M059J (cell line): ENCODE measurements at places on chromosomes 2 and 18. TPM values are rescaled to one million over a fixed set of nuclear protein-coding genes. Genes with fewer than 3 reads are reported as not detected.
A peak's percentile ranks its signal among the peaks of the same experiment; 100 is the strongest.

Gene PDE1A
- total RNA-seq: 3.7 and 4.8 TPM in 2 replicates

Gene SERPINB4
- 0.05 TPM in 1 of 2 replicates, not detected in the other for total RNA-seq

Gene POU3F3
- 1.0 and 1.2 TPM in 2 replicates for total RNA-seq

GRCh38 chr2:239910404-239910803, 114.7 kb downstream of the NDUFA10 start:
- no peak for DNase-seq

GRCh38 chr18:62480927-62481326, 41.9 kb upstream of the ZCCHC2 start:
- DNase-seq: no peak

GRCh38 chr2:176979981-176980710, 232.4 kb upstream of the HNRNPA3 start:
- no peak for DNase-seq

Gene USP40
- total RNA-seq: 11.8 and 21.2 TPM in 2 replicates

DNA sequence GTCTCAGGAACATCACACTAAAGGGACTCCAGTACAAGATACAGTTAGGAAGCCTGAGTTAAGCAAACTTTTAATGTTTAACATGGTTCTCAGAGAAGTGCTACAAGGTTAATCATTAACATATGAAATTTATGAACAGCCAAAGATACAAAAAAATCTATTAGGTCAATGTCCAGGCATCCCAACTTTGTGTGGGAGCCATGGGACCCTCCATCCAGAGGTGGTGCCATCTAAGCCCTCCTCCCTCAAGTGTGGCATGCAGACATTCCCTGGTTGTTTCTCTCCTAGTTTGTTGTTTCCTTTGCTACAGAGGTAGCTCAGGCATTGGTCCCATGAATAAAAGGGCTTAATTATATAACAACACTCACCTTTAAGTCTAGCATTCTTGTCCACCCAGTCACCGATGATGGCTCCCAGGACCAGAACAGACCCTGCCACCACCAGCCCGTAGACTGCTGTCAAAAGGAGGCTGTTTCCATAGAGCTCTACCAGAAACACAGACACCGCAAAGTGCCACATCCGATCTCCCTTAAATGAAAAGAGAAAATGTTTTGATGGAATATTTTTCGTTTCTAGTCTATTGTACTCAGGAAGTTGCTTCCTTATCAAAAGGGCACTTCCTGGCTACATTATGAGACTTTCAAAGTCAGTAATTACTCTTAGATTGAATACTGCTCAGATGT, 5.7 kb downstream of the SLC40A1 start:
- no peak for DNase-seq

Gene LRRC30
- not detected in 2 replicates for total RNA-seq

Gene ESPNL
- total RNA-seq: not detected in 2 replicates

GRCh38 chr2:68767031-68767961, 32.7 kb downstream of the ARHGAP25 start:
- DNase-seq: no peak

Gene DSG3
- total RNA-seq: not detected in 2 replicates

Gene CXCR1
- not detected in 2 replicates for total RNA-seq

DNA sequence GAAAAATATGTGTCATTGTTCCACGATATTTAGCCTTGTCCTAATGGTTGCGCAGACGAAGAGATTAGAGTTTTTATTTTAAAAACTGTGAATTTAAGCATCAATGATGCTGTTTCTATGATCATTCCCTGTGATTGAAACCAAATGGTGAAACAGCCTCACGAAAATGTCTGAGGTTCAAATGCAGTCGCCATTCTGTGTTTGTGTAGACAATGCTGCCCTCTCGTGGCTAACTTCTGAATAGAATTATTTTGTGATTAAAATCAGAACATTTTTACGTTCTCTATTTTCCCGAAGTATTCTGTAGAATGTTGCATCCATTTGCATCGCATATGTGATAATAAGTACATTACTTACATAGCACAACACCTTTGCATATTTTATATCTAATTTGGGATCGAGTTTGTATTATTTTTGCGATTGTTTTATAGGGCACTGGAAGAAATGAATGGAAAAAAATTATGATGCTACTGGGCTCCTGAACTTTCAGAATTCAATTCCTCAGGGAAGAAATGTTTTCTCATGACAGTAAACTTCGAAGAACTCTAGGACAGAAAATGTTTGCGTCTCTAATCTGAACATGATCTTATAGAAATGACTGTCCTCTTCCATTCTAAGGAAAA, 54.8 kb upstream of the CREB1 start:
- DNase-seq: peak; percentile 52

GRCh38 chr2:98771264-98771663, 40.3 kb upstream of the MGAT4A start:
- no peak for DNase-seq

- no peak for DNase-seq
Measured at GRCh38 chr18:9174302-9174701, 37.7 kb downstream of the ANKRD12 start.

DNA sequence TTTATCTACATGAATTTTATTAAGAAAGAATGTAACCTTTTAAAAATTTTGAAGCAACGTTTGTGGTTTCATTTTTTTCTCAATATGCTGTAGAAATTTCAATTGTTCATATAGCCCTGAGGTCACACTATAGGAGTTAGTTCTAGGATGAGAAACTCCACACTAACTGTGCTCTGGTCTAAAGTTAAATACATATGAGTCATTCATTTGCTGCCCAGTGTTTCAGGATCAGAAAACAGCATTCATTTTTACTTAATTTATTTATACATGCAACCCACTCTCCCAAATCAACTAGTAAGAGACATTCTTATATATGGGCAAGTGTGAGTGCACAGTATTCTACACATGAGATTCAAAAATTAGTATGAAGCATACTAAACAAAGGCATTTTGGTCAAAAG, 137.9 kb downstream of the DOCK10 start:
- peak; percentile 31 for DNase-seq

- no peak for DNase-seq
Measured at GRCh38 chr2:231176066-231176465, 22.4 kb upstream of the ARMC9 start.

Gene SIX3
- not detected in 2 replicates for total RNA-seq

Gene NYAP2
- 1.5 and 2.3 TPM in 2 replicates for total RNA-seq

DNA sequence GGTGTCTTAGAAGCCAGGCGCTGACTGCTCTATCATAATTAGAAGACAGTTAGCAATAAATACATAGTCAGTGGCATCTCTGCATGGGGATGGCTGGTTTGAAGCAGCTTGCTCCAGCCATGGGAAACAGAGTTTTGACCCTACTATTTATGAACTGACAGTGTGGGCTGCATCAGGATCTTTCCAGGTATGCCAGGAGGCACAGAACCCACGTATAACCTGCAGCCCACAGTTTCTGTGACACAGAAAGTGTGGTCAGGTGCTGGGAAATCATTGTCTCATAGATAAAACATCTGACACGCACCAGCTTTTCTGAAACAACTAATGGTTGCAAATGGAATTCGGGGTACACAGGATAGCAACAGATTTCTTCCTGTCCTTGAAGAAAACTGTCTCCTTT, 34.7 kb downstream of the INPP4A start:
- DNase-seq: peak; percentile 24

DNA sequence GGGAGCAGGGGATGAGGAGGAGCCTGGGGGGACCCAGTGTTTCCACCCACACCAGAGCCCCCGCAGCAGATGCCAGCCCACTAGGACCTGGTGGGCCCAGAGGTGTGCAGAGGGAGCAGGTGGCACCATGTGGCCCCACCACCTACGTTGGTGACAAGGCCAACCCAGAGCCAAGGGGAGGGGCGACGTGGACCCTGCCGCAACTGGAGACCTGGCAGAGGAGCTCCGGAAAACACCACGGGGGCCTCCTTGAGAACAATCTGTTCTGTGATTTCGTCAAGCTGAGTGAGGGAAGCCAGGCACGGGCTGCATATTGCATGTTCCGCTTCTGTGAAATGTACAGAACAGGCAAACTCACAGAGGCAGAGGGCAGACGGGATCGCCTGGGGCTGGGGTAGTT, 49.1 kb upstream of the GPC1 start:
- no peak for DNase-seq

Gene LHCGR
- not detected in 2 replicates for total RNA-seq

- no peak for DNase-seq
Measured at GRCh38 chr2:159944874-159945273, 117.5 kb downstream of the PLA2R1 start.

- peak; percentile 20 for DNase-seq
Measured at GRCh38 chr18:22174341-22175145, 5.2 kb downstream of the GATA6 start.

Gene DCDC2C
- total RNA-seq: not detected in 2 replicates

Gene B3GNT2
- total RNA-seq: 31.0 and 36.9 TPM in 2 replicates

Gene ARL5A
- total RNA-seq: 21.1 and 60.4 TPM in 2 replicates

Gene ASPRV1
- 0.15 and 0.49 TPM in 2 replicates for total RNA-seq

DNA sequence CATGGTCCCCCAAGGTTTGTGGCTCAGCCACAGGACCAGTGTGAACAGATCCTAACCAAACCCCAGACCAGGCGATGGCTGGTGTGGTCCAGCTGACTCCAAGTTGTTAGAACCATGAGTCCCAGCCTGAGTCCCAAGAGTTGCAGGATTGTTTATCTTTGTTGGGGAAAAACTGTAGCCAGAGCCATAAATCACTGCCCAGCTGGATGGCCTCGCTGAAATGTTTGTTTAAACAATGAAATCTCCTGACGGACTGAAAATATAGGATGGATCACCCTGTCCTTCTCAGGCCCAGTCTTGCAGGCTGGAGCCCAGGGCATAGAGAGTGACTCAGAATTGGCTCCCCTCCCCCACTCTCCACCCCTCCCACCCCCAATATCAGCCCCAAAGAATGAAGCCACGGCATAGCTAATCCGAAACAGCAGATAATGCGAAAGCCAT, 36.4 kb downstream of the PKDCC start:
- DNase-seq: peak; percentile 93

DNA sequence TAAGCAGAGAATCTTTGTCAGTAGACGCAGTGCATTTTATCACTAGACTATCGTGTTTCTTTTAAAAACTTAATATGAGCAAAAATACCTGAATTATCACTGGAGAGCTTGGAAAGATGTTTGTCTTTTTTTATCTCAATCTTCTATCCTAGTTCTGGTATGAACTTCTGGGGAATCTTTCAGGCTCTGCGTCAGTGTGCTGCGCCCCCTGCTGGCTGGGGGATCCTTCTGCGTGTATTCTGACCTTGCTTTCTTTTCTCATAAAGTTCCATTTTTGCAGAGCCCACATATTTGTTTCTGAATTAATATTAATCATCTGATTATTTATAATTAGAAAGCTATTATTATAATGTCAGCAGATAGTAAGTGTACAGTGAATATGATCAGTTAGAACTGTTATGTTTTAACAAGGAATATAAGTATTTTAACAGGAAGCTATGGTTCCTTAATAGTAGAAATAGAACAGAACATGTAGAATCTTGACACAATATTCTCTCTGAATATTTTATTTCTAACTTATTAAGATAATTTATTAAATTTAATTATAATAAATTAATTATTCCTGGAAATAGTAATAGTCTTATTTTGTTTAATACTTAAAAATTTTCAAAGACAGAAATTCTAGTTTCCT, 945.0 kb upstream of the CRIM1 start:
- peak; percentile 30 for DNase-seq

DNA sequence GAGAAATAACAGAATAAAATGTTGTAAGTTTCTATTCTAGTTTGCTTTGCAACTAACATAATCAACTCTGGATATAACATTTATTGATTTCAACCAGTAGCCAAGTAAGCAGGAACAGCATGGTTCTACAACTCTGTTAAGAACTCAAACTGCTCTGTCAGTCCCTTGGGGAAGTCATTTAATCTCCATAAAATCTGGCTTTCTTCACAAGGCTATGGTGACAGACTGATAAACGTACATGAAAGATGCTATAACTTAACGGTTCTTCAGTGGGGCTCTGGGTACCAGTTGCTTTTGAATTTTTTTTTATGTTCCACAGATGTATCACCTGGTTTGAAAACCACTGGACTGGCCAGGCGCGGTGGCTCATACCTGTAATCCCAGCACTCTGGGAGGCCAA, 10.3 kb downstream of the PSME4 start:
- DNase-seq: no peak

DNA sequence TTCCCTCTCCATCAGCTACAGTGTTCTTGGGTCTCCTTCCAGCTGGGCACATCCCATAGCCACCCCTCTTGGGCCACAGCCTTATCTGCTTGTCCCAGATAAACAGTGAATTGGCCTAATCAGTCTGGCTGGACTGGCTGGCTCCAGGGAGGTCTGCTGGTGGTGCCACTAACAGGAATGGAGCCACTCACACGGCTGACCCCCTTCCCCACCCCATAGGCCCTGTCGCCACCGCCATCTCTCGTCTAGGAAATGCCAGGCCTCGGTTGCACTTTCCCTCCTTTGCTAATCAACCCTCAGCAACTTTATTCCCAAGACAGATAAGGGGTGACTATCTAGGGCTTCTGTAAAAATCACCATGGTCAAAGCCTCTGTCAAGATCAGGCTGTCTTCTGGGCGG, 23.0 kb upstream of the TNP1 start:
- DNase-seq: no peak

- no peak for DNase-seq
Measured at GRCh38 chr2:24877646-24878045, 42.4 kb downstream of the ADCY3 start.

Gene BCL11A
- total RNA-seq: under 0.01 TPM in 1 of 2 replicates, not detected in the other

Gene IL18RAP
- total RNA-seq: not detected in 2 replicates

Gene C1GALT1C1L
- 0.89 and 2.4 TPM in 2 replicates for total RNA-seq

Gene WNT6
- total RNA-seq: 0.05 and 0.39 TPM in 2 replicates

GRCh38 chr2:171347591-171348032, 86.2 kb downstream of the METTL8 start:
- DNase-seq: peak; percentile 97

DNA sequence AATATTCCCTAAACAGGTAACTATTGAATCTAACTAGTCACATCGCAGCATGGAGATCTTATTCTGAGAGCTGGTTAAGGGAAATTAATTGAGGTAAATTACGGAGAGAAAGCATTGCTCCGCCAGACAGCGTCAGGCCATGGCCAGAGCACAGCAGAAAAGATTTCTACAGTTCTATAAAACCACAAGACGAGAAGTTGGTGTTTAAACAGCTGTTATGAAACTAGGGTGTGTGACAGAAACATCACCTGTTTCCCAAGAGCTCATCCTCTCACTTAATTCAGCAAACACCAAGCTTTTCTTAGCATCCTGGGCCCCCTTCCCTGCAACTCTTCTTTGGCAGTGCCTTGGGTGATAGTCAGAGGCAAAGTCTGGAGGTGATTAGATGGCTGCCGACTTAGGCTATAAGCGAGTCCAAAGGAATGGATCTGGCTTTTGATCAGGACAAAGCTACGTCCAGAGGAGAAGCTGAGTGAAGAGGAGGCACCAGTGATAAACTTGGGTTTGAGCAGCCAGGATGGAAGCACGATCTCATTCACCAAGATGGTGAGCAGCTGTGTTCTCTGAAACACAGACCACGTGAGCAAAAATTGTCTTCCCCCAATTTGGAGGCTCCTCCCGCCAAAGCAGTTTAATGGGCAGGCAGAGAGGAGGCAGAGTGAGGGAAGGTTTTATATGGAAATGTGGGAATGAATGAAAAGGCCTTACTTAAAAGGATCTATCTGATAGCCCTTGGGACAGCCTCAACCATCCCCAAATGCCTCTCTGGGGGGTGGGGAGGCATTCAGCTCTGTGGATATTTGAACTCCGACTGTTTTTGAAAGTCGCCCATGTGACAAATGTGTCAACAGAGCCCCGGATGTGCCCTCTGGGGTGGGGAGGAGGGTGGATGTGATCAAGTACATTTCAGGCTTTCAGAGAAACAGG, 57.8 kb downstream of the PKDCC start:
- DNase-seq: no peak

GRCh38 chr2:79294994-79295393, 135.4 kb upstream of the REG3A start:
- DNase-seq: no peak

GRCh38 chr2:41743324-41743723, 304.5 kb upstream of the PKDCC start:
- DNase-seq: no peak
